AG04450 (cell line): ENCODE measurements at places on chromosomes 7 and 10.

GRCh38 chr7:46448478-46448877 lies 527.4 kb upstream of the IGFBP3 start:
- no peak for DNase-seq

GRCh38 chr10:24463611-24464426 lies 254.9 kb downstream of the KIAA1217 start:
- DNase-seq: peak; percentile 88

- DNase-seq: peak; percentile 38
These were observed 348.7 kb upstream of the SEMA3C start for GRCh38 chr7:81267508-81267907.

DNA sequence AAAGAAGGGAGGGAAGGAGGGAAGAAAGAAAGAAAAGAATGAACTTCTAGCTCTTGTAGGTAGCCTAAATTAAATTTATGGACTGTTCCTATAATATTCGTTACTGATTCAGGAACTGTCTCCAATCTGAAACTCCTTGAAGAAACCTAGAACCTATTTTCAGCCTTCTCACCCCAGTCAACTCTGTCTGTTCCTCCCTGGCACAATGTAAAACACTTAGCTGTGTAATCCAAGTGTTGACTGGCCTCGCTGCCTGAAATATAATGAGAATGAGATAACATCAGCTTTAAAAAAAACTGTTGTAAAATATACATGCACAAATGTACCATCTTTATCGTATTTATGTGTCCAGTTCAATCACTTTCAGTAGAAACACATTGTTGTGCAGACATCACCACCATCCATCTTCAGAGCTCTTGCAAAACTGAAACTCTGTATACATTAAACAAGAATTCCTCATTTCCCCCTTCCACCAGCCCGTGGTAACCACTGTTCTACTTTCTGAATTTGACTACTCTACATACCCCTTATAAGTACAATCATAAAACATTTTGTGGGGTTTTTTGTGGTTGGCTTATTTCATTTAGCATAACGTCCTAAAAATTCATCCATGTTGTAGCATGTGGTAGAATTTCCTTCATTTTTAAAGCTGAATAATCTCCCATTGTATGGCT lies 6.3 kb upstream of the C7orf33 start:
- no peak for DNase-seq

DNA sequence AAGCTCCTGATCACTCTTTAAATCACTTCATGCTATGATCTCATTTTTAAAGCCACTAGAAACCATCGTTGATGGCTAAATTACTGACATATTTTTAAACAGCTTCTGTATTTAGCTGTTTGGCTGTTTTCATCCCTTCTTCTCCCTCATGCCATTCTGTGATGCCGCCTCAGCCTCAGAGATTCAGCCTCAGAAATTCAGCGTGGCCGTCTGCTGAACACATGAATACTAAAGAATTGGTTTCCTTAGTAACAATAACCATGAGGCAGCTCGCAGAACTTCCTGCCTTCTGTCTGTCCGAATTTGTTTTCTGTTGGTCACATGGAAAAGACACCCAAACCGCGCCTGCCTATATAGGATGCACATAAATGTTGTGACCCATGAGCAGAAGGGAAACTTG lies 31.0 kb upstream of the FZD1 start:
- DNase-seq: no peak

DNA sequence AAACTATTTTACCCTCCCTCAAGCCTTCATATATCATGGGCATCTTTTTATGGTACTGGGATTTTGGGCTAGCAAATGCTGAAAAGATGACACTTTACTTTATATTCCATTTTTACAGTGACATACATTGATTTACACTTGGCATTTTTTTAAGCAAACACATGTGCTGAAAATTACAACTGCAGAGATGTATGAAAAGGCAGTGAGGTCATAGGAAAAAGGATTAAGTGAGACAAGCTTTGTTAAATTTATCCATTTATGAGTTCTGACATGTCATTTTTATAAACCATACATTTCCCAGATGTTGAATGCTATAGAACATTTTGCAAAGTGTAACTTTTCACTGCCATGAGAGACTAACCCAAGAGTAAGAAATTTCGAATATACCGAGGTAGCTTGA lies 68.8 kb upstream of the RSU1 start:
- no peak for DNase-seq
